NCI-H2029 treated with DMSO at 0.1 percent for 48 hours (cell line): ENCODE measurements at places on chromosomes 5 and 9.

DNA sequence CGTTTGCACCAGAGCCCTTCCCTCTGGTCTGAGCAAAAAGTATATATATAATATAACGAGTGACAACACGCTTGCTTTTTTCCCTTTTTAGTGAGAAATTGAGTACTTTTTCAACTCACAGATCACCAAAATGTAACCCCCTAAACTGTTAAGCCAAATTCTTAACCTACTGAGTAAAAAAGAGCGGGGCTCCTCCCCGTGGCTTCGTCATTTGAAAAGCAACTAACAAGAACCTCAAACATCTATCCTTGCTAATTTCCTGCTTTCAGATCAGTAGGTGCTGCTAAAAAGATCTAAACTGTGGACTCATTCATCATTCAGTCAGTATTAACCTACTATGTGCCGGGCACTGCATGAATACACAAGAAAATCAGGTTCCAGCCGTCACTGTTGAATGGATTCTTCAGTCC, 1.0 kb upstream of the PTBP3 start:
- DNase-seq = no peak

DNA sequence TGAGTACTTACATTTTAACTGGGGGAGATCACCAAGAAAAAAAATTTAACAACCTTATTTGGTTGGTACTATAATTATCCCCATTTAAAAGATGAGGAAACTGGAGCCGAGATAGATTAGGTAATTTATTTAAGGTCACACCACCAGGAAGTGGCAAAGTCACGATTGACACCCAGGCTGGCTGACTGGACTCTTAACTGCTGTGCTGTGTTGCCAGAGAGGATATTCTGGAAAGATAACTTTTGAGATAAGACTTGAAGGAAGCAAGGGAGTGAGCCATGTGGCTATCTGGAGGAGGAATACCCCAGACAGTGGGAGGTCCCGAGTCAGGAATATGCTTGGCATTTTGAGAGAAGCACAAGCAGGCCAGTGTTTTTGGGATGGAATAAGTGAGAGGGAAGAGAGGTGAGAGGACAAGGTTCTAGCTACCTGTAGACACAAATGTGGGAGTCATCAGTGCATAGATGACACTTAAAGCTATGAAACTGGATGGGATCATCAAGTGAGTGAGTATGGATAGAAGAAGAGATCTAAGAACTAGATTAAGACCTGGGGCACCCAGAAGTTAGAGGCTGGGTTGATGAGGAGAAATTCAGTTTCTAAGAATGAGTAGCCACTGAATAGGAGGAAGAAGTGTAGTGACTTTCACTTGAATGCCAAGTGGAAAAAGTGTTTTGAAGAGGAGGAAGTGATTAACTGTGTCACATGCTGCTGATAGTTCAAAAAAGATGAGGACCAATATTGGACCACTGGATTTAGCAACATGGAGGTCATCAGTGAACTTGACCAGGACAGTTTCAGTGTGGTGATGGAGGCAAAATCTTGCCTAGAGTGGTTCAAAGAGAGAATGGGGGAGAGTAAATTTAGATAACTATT, 25.6 kb downstream of the PDE8B start:
- no peak for DNase-seq

GRCh38 chr5:42927730-42928129, 112.4 kb downstream of the ANXA2R start:
- DNase-seq = no peak

DNA sequence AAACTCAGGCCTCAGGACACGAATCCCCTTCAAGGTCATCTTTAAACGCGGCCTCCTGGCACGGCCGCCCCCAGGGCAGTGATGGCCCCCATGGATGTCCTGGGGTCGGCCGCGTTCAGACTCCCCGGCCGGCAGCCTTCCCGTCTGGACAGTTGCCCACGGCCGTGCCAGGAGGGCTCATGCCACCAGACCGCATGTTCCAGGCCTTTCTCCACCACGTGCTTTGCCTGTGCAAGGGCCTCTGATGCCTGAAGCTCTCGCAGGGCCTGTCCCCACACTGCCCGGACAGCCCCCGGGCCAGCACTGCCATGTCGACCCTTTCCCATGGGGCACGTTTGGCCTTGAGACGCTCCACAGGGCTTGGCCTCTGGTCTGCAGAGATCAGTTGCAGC, 34.6 kb downstream of the SLC9A3 start:
- DNase-seq = no peak
